Endothelial cell of umbilical vein (primary cell): ENCODE measurements at places on chromosomes 11 and 22. TPM values are rescaled to one million over a fixed set of nuclear protein-coding genes. Genes with fewer than 3 reads are reported as not detected.

GRCh38 chr11:125390946-125391345 lies 105.1 kb downstream of the FEZ1 start:
- H3K27me3 ChIP-seq = peaks cover 2% of the 10 kb centered on the region
- H3K4me3 ChIP-seq = peak overlapping the region; percentile 23
- DNase-seq = peak; percentile 79

DNA sequence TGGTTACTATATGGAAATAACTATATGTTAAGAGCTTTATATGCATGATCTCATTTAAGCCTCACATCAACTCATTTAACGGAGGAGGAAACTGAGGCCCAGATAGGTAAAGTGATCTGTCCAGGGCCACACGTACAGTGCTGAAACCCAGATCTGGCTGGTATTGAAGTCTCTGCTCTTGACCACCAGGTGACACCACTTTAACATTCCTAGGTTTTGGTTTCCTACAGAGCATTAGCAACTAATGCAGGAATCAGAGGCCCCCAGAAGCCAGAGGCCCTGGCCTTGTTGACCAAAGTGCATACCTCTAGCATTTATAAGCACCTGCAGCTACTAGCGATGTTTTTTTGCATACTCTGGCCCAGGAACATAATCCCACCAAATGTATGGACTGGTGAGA lies 12.9 kb upstream of the LIMK2 start:
- H3K27ac ChIP-seq = no peak overlapping the region
- no peak for DNase-seq
- peaks cover 17% of the 10 kb centered on the region for H3K36me3 ChIP-seq

- H3K36me3 ChIP-seq = no peaks in the 10 kb centered on the region
- H3K27ac ChIP-seq = no peak overlapping the region
These were observed 8.8 kb downstream of the EHF start for GRCh38 chr11:34629711-34630110.

DNA sequence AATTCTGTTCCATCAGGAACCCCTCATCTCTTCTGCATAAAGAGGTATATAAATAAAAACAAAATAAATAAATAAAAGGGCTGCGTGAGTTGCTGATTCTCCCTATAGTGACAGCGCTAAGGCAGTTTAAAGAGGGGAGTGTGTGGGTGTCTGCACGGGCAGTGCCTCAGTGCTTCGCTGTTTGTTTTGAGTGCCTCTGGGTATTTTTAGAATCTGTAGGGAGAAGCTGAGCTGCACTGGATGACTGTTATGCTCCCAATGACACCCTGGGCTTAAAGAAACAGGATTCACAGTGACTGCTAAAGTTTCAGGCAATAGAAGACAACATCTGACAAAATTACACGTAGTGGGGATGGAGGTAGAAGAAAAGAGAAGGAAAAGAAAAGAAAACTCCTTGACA lies 38.8 kb downstream of the SLC1A2 start:
- H3K27me3 ChIP-seq = peaks cover 28% of the 10 kb centered on the region
- no peak overlapping the region for H3K27ac ChIP-seq
- no peaks in the 10 kb centered on the region for H3K36me3 ChIP-seq
- no peaks in the 10 kb centered on the region for H3K4me1 ChIP-seq
- DNase-seq = no peak

- DNase-seq = peak; percentile 18
- H3K4me1 ChIP-seq = peaks cover 2% of the 10 kb centered on the region
- no peaks in the 10 kb centered on the region for H3K36me3 ChIP-seq
These were observed 14.1 kb upstream of the ALKBH3 start for GRCh38 chr11:43866520-43866919.

DNA sequence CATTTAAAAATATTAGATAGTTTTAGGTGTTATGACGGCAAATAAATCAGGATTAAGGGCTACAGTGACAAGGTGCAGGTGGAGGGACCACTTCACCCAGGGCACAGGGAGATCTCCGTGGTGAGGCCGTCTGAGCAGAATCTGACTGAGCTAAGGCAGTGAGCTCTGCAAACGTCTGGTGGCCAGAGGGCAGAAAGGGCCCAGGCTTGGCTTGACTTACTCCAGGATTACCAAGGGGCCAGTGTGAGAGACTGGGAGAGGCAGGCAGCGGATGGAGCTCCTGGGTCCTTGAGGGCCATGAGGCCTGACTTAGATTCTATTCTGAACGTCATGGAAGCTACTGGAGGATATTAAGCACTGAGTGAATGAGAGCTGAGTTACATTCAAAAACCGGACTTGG lies 125.9 kb upstream of the B3GAT1 start:
- no peaks in the 10 kb centered on the region for H3K4me1 ChIP-seq
- H3K4me3 ChIP-seq = no peak overlapping the region
- no peak for DNase-seq
- no peaks in the 10 kb centered on the region for H3K27me3 ChIP-seq
- H3K36me3 ChIP-seq = no peaks in the 10 kb centered on the region

GRCh38 chr22:28351476-28351875 lies 328.2 kb downstream of the TTC28 start:
- H3K27ac ChIP-seq = no peak overlapping the region
- DNase-seq = no peak
- no peaks in the 10 kb centered on the region for H3K27me3 ChIP-seq

DNA sequence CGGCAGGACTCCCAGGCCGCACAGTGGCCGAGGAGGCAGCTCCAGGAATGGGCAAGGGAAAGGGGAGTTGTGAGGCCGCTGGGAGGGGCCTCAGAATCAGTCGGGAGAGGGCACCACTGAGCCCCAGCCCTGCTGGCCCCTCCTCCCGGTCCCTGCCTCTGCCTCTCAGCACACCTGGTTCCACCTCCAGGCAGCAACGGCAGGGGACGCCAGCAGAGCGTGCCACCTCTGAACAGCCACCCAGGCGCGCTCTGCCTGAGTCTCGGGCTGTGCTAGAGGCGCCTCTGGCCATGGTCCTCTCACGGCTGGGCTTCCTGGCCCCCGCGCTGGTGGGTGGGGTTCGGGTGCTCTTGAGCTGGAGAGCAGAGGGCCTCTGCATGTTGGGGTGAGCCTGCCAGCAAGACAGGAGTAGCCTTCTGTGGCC lies 33.0 kb downstream of the MOB2 start:
- no peaks in the 10 kb centered on the region for H3K27me3 ChIP-seq
- H3K4me3 ChIP-seq = no peak overlapping the region
- H3K36me3 ChIP-seq = no peaks in the 10 kb centered on the region
- DNase-seq = no peak
- no peak overlapping the region for H3K27ac ChIP-seq
- no peaks in the 10 kb centered on the region for H3K4me1 ChIP-seq

- no peaks in the 10 kb centered on the region for H3K27me3 ChIP-seq
- H3K4me3 ChIP-seq = no peak overlapping the region
- H3K4me1 ChIP-seq = no peaks in the 10 kb centered on the region
- no peaks in the 10 kb centered on the region for H3K36me3 ChIP-seq
These were observed 393.8 kb upstream of the SYN3 start for GRCh38 chr22:33451866-33452469.

GRCh38 chr11:33234397-33235190 lies 22.6 kb upstream of the HIPK3 start:
- peak; percentile 87 for DNase-seq
- H3K4me3 ChIP-seq = no peak overlapping the region
- no peak overlapping the region for H3K27ac ChIP-seq
- peaks cover 10% of the 10 kb centered on the region for H3K4me1 ChIP-seq
- H3K27me3 ChIP-seq = no peaks in the 10 kb centered on the region

DNA sequence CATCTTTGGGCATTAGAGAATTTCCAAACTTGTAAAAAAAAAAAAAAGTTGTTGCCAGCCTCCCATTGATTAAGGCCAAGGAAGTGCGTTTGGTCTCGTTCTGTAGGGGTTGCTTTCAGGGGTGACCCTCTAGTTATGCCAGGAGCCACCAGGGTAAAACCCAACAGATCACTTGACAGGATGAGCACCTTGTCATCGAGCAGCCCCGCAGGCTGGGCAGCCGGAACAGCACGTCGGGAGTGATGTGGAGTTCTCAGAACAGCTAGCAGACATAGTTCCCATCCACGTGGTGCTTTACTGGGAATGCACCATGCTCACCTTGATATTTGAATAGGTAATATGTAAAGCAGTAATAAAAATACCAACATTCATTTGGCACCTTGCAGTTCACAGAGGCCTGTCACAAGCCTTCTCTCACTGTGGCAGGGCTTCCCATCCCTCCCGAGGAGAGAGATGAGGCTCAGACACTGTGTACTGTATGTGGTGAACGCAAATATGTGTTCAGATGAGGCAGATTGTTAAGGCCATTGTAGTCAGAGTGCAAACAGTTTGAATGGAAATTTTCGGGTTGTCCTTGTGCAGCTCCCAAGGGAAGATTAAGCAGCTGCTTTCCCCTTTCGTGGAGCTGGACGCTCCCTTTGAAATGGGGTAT lies 70.9 kb upstream of the SORL1-AS1 start:
- no peak overlapping the region for H3K27ac ChIP-seq
- no peak for DNase-seq
- no peak overlapping the region for H3K4me3 ChIP-seq
- no peaks in the 10 kb centered on the region for H3K36me3 ChIP-seq

- no peaks in the 10 kb centered on the region for H3K27me3 ChIP-seq
- H3K4me1 ChIP-seq = no peaks in the 10 kb centered on the region
- H3K36me3 ChIP-seq = peaks cover 2% of the 10 kb centered on the region
- no peak overlapping the region for H3K4me3 ChIP-seq
- no peak for DNase-seq
These were observed 34.1 kb downstream of the MRE11 start for GRCh38 chr11:94459576-94459975.

DNA sequence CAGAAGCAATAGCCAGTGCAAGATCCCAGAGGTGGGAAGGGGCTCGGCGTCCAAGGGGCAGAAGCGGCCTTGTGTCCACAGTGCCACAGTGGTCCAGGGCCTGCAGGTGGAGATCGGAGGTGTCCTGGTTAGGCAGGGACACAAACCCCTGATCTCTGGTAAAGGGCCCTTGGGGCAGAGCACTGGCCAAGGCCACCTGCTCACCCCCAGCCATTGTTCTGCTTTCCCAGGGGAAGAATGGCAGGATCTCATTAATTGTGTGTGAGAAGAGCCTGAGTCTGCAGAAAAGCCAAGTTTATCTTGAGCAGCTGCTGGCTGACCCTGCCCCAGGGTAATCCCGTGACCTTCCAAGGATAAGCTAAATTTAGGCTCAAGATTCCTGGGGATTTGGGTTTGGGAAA lies 3.1 kb upstream of the CLDN5 start:
- peaks cover 34% of the 10 kb centered on the region for H3K4me1 ChIP-seq
- DNase-seq = peak; percentile 73
- no peaks in the 10 kb centered on the region for H3K27me3 ChIP-seq
- H3K36me3 ChIP-seq = no peaks in the 10 kb centered on the region

GRCh38 chr11:36534276-36534840 lies 24.3 kb upstream of the TRAF6 start:
- H3K36me3 ChIP-seq = no peaks in the 10 kb centered on the region
- no peak overlapping the region for H3K27ac ChIP-seq
- H3K27me3 ChIP-seq = peaks cover 2% of the 10 kb centered on the region
- H3K4me3 ChIP-seq = no peak overlapping the region
- no peaks in the 10 kb centered on the region for H3K4me1 ChIP-seq

GRCh38 chr11:132519241-132519815 lies 1013.0 kb downstream of the OPCML start:
- no peak overlapping the region for H3K4me3 ChIP-seq
- H3K27ac ChIP-seq = no peak overlapping the region
- H3K27me3 ChIP-seq = no peaks in the 10 kb centered on the region

GRCh38 chr11:8389029-8389996 lies 125.6 kb upstream of the LMO1 start:
- DNase-seq = no peak
- H3K27me3 ChIP-seq = no peaks in the 10 kb centered on the region
- no peaks in the 10 kb centered on the region for H3K4me1 ChIP-seq
- H3K36me3 ChIP-seq = no peaks in the 10 kb centered on the region
- H3K27ac ChIP-seq = no peak overlapping the region

- no peaks in the 10 kb centered on the region for H3K4me1 ChIP-seq
- no peaks in the 10 kb centered on the region for H3K36me3 ChIP-seq
- no peak for DNase-seq
- no peaks in the 10 kb centered on the region for H3K27me3 ChIP-seq
- H3K4me3 ChIP-seq = no peak overlapping the region
These were observed 140.8 kb downstream of the CADM1 start for GRCh38 chr11:115363426-115363825.

DNA sequence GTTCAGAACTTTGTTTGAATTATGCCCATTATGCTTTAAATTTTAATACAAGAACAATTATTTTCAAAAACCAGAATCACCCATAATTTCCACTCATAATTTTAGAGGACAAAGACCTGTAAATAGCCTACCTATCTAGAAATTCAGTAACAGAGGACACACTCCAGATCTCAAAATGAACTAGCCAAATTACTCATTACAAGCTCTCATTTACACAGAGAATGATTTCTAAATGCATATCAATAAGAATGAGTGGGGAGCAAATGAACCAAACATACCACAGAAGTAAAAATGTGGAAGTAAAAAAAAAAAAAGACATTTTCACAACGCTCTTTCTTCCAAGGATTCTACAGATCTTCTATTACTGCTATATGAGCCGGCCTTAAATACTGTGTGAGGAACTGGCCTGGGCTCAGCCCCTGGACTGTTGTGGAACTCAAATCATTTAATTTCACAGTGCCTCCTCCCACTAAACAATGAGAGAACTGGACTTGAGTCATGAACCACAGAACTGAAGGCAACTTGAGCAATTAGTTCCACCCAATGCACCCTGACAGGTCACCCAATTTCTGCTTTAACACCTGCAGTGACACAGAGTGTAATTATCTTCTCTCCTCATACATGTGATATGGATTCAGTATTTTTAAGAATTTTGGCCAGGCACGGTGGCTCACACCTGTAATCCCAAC lies 8.0 kb downstream of the MRTFA start:
- H3K4me1 ChIP-seq = no peaks in the 10 kb centered on the region
- H3K4me3 ChIP-seq = no peak overlapping the region
- H3K27ac ChIP-seq = no peak overlapping the region
- no peaks in the 10 kb centered on the region for H3K27me3 ChIP-seq
- DNase-seq = no peak
- no peaks in the 10 kb centered on the region for H3K36me3 ChIP-seq

DNA sequence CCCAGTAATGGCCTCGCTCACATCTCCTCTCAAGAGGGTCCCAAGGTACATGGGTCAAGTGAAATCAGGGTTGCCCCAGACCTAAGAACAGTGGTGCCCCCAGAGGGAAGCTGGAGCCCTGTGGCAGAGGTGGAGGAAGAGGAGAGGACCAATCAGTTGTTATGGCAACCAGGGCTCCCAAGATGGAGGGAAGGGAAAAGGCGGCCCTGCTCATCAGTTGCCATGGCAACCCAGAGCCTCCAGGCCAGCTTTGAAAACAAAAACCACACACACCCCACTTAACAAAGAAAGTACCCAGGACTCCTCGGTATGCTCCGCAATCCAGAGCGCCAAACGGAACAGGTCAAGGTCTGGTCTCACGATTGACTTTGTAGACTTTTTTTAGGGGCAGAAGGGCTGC lies 53.5 kb upstream of the SLC35C1 start:
- H3K4me1 ChIP-seq = peaks cover 2% of the 10 kb centered on the region
- H3K36me3 ChIP-seq = no peaks in the 10 kb centered on the region
- H3K27me3 ChIP-seq = peaks cover 6% of the 10 kb centered on the region
- no peak for DNase-seq
- no peak overlapping the region for H3K27ac ChIP-seq
- no peak overlapping the region for H3K4me3 ChIP-seq

CHRM1 gene
- not detected in 2 replicates for polyA plus RNA-seq

CCDC89 gene
- polyA plus RNA-seq = not detected in 2 replicates

HIRA gene
- polyA plus RNA-seq = 17.3 and 18.1 TPM in 2 replicates

ALDH3B1 gene
- polyA plus RNA-seq = 1.0 TPM in 2 replicates

MN1 gene
- 3.7 and 5.2 TPM in 2 replicates for polyA plus RNA-seq

OR6A2 gene
- polyA plus RNA-seq = 0.06 and 0.21 TPM in 2 replicates

CD3G gene
- polyA plus RNA-seq = not detected in 2 replicates

PKNOX2 gene
- 0.89 and 0.91 TPM in 2 replicates for polyA plus RNA-seq

VPS51 gene
- 146 and 196 TPM in 2 replicates for polyA plus RNA-seq

FAM227A gene
- polyA plus RNA-seq = 0.49 and 0.58 TPM in 2 replicates

DCHS1 gene
- polyA plus RNA-seq = 56.2 and 64.2 TPM in 2 replicates

PLXNB2 gene
- 82.3 and 113 TPM in 2 replicates for polyA plus RNA-seq

OR4B1 gene
- not detected in 2 replicates for polyA plus RNA-seq

MAPK8IP1 gene
- 4.1 and 6.8 TPM in 2 replicates for polyA plus RNA-seq

EXPH5 gene
- polyA plus RNA-seq = 0.02 and 0.03 TPM in 2 replicates

PRDM11 gene
- 5.9 and 6.9 TPM in 2 replicates for polyA plus RNA-seq

HIKESHI gene
- 59.6 and 66.9 TPM in 2 replicates for polyA plus RNA-seq
